GOT3 (cell line): ENCODE measurements at places on chromosomes 3 and 15.

DNA sequence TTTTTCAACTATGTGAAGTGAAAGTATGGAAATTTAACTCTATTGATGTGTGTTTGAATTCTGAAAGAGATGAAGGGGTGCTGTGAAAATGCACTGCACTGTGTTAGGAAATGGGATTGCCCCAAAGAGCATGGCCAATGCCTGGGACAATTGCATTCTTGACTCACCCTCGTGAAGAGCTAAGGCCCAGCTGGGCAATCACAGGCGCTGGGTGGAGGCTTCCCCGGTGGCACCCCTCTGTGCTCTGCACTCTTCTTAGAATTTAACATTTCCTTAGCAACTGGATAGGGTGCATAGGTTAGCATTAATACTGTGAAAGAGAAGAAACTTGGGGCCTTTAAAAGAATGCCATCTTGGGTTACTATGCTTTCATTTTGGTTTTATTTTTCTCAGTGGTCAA, 179.9 kb upstream of the GOLIM4 start:
- DNase-seq = no peak

- DNase-seq = no peak
These were observed 119.2 kb downstream of the CTNNB1 start for GRCh38 chr3:41318520-41318919.

GRCh38 chr15:75230551-75231371, 27.4 kb upstream of the GOLGA6C start:
- DNase-seq = no peak

DNA sequence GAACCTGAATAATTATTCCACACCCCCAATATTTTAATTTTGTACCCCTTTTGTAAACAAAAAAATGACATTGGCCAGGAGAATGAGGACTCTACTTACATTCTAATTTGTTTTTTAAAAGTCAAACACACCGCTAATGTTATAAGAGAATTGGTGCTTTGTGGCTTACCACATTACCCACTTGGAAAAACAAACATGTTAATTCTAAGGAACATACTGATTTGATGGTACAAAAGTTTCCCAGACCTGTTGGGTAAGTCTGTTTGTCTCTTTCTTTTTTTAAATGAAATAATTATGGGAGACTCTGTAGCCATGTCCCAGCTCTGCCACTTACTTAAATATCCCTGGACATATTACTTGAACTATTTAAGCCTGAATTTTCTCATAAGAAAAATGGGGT, 352.5 kb upstream of the C2CD4B start:
- DNase-seq = no peak

DNA sequence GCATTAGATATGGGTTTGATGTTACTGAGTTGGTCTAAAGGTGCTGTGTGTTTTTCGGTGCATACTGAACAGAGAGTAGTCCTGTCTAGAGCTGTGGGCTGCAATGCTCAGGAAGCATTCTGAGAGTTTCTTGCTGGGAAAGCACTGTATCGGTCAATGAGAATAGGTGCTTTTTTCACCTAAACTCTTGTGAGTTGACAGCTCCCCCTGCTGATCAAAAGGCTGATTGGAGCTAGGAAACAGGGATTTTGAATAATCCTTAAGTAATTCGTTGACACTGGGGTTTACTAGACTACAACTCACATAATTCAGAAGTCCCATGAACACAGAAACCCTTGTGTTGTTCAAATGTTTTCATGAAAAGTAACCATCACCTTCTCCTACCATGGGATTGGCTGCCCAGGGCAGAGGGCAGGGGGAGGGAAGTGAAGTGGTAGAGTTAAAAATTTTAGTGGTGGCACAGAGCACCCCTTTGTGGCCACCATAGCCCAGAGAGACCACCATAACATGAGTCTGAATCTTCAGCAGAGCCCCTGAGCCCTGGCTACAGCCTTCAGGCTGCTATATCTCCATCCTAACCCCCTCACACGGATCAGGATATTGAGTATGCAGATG, 13.0 kb upstream of the MANF start:
- DNase-seq = no peak

DNA sequence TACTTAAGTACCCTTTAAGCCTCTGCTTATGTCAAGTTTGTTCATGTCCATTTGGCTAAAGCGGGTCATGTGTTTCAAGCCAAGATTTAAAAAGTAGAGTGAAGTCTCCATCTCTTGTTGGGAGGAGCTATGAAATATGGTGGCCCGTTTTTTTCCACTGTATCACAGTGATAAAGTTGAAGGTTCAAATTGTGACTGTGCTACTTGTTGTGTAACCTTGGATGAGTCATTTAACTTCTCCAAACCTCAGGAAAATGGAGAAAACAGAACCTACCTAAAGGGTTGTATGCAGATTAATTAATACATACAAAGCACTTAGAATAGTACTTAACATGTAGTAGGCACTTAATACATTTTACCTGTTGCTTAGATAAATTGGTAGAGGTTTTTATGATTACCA, 43.4 kb downstream of the SNAPC5 start:
- no peak for DNase-seq

GRCh38 chr3:100169201-100169920, 55.1 kb upstream of the FILIP1L start:
- DNase-seq = no peak

GRCh38 chr3:100548053-100548452, 55.6 kb downstream of the TMEM45A start:
- no peak for DNase-seq
